ENCODE measurements at places on chromosomes 2 and 18.

DNA sequence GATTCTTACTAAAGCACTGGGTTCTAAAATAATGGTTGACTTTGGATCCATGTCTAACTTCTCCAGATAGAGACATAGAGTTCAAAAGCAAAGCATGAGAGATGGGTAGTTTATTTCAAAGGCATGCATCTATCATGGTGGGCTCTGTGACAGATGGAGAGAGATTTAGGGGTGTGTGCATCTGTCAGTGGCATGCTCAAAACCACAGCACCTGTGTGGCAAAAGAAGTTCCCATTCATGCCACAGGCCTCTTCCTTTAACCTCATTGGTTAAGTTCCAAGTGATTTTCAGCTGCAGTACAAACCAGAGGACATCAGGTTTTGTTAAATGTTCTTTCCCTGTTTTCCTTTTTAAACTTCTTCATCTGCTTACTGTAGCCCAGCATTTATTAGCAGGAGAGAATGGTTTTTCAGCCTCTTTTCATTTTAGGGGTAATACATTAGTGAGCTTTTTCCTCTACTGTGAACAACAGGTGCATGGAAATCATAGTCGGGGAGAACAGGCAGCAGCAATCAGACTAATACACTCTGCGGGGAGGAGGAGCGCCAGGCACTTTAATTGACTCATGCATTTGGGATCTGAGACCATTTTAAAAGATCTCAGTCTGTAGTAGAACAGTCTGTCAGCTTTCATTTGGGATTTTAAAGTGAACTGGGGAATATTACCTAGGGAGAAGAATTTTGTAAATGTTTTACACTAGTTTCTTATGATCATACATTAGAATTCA lies 52.4 kb upstream of the UPP2 start:
- no peak for DNase-seq

- no peak for DNase-seq
Observed at GRCh38 chr18:23401400-23402347, 51.4 kb upstream of the RIOK3 start.

DNA sequence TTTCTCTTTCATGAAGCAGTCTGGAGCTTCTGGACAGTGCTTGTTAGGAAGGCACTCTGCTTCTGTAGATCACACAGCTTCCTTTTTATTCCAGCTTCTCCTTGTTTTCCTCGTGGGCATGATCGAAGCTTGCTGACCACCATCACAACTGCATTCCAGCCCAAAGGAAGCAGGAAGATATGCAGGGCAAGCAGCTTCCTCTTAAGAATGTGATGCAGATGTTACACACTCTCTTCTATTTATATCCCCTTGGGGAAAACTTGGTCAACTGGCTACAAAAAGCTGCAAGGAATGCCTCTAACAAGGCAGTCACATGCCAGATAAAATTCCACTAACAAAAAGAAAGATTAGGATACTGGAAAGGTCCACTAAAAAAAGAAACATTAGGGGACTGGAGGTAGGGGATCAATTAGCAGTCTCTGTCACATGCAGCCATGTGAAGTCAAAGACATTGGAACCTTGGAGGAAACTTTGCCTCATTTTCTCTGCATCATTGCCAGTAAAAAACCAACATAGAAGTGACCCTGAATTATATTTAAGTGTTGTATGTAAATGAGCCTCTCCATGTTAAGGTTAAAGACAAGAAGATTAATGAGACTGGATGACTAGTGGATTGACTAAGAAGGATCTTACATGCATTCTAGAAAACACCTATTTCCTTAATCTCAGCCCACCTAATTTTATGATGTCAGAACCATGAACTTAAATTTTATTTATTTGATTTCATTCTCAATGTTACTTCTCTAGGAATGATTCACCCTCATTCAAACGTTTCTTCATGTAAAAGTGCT lies 98.3 kb downstream of the NAB1 start:
- DNase-seq = no peak

DNA sequence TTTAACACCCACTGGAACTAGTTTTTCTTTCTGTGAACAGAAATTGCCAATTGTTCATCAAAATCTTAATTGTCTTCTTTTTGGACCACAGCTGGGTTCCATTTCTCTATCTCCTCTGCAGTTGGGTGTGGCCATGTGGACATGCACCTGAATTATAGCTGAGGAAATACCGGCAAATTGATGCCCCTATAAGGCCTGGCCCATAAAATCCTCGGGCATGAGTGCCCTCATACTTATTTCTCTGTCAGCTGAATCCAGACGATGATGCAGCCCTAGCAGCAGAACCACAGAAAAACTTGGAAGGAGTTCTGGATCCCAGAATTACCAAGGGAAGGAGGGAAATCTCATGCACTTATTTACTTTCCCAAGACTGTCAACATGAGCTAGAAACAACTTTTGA lies 249.0 kb downstream of the CYRIA start:
- DNase-seq = no peak
